ENCODE measurements at places on chromosomes 6 and 20.

- DNase-seq, result peak; percentile 67
Observed at GRCh38 chr6:114342826-114343781, at the start of gene HS3ST5. Gene HS3ST5, minus strand, starts transcription at chr6:114343023. Its CDS starts 280,178 bp downstream, at chr6:114062845.

- no peak for DNase-seq
Observed at GRCh38 chr6:38846844-38847243, 131.7 kb downstream of the DNAH8 start.

DNA sequence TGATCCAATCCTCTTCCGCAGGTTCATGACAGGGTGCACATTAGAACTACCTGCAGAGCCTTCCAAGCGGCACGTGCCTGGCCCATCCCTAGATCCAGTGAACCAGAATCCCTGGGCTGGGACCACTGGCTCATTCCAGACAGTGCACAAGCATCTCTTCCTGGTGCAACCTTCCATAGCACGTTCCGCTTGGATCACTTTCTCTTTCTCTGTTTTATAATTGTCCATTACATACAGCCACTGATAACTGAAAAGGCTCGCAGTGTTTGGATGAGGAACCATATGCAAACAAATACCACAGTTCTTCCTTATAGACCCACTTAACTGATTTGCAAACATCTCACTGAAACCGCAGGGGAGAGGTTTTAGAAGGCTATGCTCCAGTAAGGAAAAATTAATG, 59.6 kb upstream of the DDR1 start:
- no peak for DNase-seq

- no peak for DNase-seq
Observed at GRCh38 chr6:90466154-90466940, 120.5 kb downstream of the MAP3K7 start.

DNA sequence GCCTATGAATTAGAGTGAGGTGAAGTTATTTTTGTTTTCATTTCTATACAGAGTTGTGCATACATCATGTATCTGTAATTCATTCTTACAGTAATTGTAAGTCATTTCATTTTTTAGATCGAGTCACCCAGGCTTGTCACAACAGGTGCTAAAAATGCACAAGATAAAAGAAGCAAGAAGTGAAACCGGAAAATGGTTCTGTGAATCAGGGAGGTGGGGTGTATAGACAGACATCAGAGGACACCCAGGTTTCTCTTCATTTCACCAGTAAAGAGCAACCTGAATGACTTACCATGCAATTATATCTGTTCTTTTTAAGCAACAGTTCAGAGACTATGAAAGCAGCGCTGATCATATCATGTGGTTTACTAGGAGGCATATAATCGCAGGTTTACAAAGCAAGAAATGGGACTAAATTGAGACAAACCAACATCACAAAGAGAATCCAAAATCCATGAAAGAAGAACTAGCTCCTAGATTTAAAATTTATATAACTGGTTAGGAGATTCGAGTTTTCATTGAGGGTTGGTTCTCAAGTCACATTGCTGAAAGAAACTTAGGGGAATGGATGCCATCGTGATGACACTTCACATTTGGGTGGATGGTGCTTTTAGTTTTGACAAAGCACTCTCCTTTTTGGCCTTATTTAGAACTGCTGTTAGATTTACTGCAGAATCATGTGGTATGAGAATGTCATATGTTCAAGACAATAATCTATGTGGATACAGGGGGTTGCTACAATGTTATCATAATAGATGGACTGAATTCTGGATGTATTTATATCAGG, 27.9 kb upstream of the TBC1D7 start:
- DNase-seq, result no peak

DNA sequence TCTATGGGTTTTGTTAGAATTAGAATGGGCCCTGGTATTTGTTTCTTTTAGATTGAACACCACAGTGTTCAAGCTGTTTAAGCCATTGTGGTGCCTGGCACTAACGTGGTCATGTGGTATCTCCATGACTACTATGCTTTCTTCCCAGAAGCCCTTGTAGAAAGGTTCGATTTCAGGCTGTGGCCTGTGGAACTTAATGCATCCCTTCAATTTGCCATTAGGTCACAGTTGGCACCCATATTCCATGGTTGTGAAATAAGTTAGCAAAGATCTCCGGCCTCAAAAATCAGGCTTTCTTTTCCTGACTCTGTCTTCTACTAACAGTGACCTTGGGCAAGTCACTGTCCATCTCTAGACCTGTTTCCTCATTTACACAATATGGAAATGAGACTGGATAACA, 31.3 kb upstream of the AAR2 start:
- DNase-seq, result no peak

- no peak for DNase-seq
Observed at GRCh38 chr20:53866794-53867740, 203.3 kb downstream of the BCAS1 start.

GRCh38 chr6:29925321-29925720, 17.0 kb upstream of the HLA-A start:
- DNase-seq, result no peak

DNA sequence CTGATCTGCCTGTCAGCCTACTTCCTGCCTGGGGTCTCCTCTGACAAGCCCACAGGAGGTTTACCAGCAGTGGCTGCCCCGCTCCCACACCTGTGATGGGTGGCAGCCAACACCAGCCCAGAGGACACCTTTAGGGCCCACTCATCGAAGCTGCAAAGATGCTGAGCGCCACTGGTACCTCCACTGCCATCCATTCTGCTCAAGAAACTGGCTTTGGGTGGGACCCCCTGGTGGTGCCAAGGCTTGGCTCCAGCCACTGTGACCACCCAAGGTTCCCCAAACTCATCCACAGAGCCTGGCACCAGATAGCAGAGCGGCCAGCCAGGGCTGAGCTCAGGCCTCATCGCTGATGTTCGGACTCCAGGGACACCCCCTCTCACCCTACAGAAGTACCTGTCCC, 42.5 kb downstream of the PREX1 start:
- DNase-seq, result no peak

Data from nucleus accumbens (tissue), 56 donors.